ENCODE measurements at places on chromosomes 2 and 18.

- no peak for DNase-seq
These were observed 171.6 kb downstream of the IKZF2 start for GRCh38 chr2:212979799-212980198.

- no peak for DNase-seq
These were observed 38.5 kb upstream of the B3GNT7 start for GRCh38 chr2:231357048-231357447.

GRCh38 chr18:74152857-74153256 lies 4.5 kb downstream of the TIMM21 start:
- DNase-seq: no peak

DNA sequence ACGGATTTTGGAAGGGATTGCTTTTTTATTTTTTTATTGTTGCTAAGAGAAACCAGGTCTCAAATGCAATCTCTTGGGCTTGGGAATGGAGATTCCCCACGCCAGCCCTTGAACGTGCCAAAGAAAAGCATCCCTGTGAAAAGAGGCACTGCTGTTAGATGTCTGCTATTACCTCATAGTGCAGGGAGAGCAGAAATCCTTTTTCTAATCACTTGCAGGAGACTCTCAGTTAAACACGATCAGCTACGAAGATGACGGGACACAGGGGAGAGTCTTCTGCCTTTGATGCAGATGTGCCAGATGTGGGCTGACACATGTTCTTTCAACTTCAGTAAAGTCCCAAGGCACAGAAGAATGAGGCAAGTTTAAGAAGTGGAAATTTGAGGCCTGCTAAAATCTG lies 381.6 kb upstream of the TRIB2 start:
- DNase-seq: no peak

DNA sequence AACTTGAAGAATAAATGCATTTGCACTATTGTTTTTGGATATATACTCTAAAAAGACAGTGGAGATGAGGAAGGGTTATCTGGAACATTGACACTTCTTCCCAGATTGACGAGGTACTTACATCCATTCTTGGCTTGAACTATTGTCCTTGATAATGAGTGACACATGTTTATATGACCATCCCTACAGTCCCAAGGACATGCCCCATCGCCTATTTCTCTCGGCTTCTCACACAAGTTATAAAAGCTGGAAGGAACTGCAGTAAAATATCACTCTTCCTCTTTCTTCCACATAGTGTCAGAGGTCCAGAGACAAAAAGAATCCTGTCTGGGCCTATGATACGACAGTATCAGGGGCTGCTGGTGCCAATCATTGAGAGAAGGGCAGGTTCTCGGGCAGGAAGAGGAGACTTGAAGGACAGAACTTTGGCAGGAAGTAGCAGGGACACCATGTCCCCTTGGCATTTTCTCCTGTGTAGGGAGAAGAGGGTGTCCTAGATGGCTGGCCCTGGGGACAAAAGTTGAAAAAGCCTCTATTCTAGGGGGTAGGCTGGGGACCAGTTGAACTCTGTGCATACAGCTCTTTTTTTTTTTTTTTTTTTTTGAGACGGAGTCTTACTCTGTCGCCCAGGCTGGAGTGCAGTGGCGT lies 5.8 kb upstream of the CABLES1 start:
- DNase-seq: no peak

- DNase-seq: no peak
These were observed 149.7 kb upstream of the HS6ST1 start for GRCh38 chr2:128468186-128468920.

DNA sequence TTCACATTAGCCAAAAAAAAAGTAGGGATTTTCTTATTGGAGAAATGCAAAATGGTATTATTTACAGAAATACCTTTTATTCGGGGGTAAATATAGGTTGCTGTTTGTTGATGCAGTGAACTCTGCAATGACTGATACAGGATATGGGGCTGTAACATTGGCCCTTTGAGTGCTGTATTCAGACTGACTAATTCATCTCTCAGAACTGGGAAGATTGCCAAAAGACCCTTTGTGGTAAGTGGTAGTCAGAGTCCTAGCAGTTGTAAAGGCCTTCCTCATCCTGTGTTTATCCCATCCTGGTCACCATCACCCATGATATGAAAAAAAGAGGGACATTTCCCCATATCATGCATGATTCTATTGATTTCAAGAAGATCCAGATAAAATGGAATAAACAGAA lies 14.0 kb upstream of the DCC start:
- DNase-seq: no peak

GRCh38 chr2:15521641-15522181 lies 39.4 kb downstream of the NBAS start:
- no peak for DNase-seq

- DNase-seq: no peak
These were observed 82.0 kb downstream of the SMAD7 start for GRCh38 chr18:48868468-48869466.

DNA sequence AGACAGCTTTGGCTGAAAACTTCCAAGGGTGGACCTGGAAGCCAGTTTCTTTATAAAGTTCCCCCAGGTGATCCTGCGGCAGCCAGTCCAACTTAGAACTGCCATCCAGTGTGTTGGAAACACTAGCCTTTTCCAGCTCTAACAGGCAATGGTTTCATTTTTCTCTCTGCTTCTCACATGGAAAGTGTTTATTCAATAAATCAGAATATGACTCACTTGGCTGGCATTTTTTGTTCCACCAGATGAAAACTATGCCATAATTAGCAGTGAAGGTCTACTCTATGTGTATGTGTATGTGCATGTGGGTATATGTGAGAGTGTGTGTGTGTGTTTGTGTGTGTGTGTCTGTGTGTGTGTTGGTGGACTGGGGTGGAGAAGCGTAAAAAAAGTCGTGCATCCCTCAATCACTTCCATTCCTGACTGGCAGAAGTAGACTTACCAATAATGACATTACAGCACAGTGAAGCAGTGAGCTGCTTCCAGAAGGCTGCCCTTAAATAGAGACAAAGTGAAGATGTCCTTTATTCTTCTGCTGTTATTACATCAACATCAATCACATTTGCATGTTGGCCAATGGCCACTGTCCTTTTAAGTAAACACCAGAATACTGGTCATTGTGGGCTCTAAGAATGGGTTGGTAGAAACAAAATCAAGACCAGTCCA lies 90.9 kb upstream of the SETBP1 start:
- no peak for DNase-seq

DNA sequence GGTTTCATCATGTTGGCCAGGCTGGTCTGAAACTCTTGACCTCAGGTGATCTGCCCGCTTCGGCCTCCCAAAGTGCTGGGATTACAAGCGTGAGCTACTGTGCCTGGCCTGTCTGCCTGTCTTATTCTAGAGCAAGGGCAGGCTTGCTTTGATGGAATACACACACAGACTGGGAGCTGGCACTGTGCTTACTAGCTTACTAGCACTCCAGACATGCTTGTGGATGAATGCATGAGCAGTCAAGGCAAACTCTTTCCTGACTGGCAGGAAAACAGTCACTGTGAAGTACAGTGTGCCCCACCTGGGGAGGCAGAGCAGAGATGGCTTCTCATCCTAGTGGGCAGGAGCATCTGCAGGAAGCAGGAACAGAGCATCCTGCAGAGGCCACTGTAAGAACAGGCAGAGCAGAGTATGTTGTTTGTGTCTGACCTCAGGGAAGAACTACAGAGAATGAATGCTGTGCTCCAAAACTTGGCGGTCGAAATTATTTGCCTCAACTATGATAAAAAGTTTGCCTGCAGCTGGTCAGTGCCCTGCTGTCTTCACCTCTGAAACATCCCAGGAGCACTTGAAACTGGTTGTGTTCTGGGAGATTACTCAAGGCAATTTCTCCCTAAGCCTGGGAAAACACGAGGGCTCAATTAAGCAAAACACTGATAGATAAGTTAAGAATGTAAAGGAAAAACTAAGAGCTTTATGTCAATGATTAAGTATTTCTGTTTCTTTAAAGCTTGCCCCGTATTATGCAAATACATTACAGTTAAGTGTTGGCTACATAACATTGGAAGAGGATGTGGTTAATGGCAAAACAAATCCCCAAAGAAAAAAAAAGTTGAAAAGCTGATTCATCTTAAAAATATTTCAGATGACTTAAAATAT lies 102.4 kb downstream of the VAPA start:
- no peak for DNase-seq

GRCh38 chr2:120228503-120228902 lies 5.3 kb upstream of the TMEM185B start:
- peak; percentile 30 for DNase-seq

DNA sequence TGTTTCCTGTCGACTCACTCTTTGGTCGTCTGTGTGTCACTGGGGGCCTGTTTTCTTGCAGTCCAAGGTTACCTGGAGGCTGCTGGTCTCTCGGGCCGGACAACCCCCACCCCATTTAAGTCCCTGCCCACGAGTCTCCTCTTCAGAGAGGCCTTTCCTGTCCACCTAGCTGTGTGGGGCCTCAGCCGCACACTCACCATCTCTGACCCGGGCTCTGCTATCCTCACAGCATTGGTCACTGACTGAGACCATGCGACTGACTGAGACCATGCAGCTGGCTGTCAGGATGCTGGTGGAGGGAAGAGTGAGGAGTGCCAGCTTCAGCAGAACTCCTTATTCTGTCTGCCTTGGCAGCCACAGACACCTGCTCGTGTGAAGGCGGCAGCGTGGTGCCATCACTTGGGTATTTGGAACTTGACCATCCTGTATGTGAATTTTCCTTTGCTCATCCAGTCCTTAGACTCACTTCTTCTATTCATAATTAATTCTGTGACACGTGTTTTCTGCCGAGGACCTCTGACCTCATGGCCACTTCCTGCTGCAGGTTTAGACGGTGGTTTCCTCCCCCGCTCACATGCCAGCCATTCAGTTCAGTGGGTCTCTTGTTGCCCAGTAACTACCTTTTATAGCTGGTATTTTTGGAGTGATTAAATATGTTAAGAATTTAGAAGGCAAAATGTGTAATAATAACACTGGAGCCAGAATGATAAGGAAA lies 47.5 kb upstream of the ASB1 start:
- DNase-seq: no peak

- peak; percentile 93 for DNase-seq
These were observed 36.0 kb upstream of the STAT1 start for GRCh38 chr2:191049728-191050639.

DNA sequence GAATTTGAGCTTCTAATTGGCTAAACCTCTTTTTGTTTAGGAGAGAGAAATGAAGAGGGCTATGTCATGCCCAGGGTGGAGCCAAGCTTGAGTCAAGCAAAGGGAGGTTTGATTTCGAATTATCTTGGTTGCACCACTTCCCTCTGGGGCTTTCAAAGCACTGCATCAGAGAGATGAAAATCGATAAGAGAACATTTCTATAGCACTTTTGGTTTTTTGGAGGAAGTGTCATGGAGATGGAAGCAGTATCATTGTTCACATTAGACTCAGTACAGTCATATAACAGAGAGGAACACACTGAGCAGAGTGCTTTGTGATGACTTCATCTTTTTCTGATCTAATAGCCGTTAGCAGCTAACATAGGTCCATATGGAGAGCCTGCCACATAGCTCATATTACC lies 120.3 kb upstream of the UXS1 start:
- peak; percentile 83 for DNase-seq

DNA sequence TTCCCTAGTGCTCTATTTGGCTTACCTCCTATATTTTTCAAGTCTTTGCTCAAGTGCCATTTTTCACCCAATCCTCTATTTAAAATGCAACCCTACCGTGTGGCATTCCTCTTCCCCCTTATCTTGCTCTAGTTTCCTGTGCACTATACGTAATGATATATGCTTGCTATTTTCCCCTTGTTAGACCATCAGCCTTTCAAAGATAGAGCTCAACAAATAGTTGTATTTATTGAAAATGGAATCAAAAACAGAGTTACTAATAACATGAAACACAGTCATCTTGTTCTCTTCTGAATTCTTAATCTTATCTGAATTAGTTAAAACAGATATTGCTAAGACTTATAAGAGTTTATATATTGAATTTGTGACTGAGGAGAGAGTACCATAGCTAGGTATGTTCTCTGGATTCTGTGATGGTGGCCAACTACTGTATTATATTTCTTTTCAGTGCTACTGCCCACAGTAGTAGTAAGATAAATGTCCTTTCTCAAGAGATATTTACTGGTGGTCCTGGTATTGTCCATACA lies 55.3 kb downstream of the CAB39 start:
- DNase-seq: no peak

DNA sequence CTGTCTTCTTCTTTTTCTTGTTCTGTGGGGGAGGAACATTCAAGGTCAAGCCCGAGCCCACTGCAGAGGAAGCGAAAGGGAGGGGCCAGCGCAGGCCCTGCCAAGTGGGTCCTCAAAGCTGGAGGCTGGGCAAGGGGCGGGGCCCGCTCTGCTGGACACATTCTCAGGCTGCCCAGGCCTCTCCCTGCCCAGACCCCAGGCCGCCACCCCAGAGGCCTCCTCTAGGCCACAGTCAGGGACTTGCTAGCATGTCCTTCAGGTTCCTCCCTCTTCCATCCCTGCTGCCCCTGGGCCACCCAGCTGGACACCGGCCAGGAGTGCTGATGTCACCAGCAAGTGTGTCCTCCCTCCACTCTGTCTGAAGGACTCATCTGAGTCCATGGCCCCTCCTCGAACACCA lies 44.1 kb downstream of the KIF1A start:
- DNase-seq: no peak

DNA sequence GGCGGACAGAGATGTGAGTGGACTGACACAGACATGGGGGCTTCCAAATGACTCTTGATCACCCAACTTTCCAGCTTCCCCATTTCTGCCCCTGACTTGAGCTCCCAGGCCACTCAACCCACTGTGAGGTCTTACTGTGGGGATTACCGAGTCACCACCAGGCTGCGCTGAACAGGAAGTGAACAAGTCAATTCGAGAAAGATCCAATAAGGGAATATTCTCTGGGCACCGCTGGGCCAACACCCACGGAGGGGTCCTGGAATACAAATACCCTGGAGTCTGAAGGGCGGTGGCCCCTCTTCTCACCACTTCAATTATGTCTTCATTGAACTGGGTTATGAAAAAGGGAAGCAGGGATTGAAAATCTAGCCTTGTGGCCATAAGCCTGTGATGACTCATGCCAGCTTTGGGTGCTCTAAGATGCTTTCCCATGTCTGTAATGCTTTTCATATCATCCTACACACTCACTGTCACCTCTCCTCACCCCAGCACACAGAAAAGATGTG lies 37.7 kb downstream of the BCL11A start:
- no peak for DNase-seq

- DNase-seq: no peak
These were observed 81.1 kb downstream of the TMEM17 start for GRCh38 chr2:62424899-62425298.

DNA sequence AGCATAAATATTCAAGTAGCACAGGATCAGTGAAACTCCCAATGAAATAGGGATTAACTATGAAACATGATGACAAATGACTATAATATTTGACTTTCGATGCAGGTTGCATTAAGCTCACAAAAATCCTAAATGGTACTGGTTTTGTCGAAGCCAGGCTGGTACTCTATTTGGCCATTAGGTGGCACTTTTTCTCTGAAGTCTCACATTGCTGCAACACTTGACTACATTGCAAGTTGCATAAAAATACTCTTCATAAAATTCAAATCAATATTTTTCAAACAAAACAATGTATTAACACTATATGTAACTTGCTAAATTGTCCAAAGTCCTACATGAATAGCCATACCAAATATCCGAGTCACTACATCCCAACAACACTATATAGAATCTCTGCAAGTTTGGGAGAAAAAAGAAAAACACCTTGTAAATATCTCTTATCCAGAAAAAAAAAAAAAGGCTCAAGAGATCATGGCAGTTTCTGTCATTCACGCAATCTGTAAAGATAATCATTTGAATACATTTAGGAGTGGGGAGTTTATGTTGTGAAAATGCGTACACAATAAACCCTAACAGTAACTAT lies 9.5 kb downstream of the RTTN start:
- DNase-seq: peak; percentile 33
